Eye (tissue), 1 donor: ENCODE measurements at places on chromosomes 13 and 19.

DNA sequence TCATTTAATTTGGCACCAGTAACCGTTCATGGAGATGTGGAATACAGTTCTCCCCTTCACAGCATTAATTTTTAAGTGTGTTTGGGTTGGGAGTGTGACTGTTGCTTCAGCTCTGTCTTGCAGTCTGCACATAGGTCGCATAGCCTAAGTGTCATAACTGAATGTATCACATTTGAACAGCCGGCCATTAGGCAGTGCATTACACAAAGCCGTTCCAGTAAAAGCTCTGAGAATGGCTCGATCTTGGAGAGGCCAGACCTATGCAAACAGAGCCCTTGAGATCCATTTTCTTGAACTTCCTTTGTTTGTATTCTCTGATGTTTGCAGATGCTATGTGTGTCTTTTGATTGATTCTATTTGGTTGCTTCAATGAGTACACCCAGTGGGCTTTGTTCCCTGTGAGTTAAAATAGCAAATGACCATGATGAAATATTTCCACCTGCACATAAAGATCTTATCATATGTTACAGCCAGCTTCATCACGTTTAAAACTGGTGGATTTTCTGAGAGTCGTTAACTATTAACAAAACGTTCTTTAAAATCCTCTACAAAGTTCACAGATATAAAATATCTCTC is 1104.9 kb upstream of the SLC10A2 start:
- DNase-seq: peak; percentile 9

DNA sequence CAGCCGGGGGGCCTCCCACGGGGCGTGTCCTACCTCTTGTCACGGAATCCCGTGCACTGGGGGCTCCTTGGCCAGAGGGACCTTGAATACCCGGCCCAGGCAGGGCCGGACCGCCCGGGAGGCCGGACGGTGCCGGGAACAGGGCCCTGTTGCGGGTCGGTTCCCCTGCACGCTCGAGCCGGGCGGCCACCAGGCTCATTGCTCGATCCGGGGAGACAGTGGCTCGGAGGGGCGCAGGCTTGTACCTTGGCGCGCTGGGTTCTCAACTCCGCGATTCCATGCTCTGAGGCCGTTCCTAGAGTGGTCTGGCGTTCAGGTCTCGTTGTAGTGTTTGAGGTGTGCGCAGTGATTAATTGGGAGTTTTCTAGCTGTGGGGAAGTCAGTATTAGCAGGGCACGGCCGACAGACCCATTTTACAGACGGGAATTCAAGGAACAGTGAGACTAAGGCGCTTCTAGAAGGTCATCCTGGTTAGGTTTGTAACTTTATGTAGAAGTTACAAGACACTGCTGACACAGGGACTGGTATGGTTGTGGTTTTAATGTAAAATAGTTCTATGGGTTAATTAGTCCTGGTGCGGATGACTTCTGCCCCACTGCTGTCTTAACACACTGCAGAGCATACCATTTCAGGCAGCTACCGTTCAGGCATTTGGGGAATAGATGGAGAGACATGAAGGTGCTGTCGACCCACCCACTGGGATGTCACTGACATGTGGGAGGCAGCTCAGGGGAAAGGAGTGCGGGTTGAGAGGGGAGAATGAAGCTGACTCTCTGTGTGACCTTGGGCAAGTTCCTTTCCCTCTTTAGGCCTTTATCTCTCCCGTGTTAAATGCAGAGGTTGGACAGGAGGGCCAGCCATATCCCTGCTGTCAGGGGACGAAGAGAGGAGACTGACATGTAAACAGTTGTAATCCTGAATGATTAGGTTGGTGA is 592 bp downstream of the CLPTM1 start:
- DNase-seq: no peak

DNA sequence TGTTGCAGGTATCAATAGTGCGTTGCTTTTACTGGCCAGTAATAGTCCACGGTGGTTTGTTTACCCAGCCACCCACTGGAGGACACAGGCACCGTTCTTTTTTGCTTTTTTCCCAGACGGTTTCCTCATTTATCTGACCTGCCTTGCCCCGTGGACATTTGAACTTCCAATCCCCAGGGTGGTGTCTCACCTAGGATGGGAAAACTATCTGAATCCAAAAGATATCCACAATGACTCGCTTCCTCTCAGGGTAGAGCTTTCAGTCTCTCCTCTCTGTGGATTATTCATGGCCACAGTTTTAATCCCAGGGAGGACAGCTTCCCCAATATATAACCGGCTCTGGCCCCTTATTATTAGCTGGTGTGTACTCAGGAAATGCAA is 170.8 kb downstream of the FOXO1 start:
- DNase-seq: no peak

DNA sequence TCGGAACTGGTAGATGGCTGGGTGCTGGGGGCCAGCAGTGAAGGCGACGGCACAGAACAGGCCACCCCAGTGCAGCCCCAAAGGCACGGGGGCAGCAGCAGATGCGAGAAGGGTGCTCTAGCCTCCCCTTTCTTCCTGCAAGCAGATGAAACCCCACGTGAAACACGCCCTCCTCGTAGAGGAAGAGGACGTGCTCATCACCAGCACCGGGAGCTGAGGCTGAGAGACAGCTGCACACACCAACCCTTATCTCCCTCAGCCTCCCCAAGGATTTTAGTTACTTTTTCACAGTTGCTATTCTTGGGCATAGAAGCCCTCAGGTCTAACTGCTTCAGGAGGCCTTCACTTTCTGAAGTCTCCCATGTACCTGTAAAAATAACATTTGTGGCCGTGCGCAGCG is 11.9 kb downstream of the ZNF787 start:
- DNase-seq: peak; percentile 36

DNA sequence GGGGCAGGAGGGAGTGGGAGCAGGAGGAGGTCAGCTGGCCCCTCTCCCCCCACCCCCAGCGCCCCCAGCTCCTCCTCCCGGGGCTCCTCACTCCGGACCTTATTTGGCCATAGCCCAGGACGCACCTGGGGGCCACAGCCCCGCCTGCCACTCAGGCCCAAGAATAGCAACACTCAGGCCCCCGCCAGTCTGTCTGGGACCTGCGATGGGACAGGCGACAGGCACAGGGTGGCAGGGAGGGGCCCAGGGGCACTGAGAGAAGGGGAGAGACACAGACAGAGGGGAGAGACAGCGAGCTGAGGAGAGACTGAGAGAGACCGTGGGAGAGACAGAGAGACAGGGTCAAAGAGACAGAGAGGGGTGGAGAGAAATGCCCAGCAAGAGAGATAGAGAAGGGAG is 10.2 kb downstream of the JOSD2 start:
- DNase-seq: no peak

GRCh38 chr19:10000171-10000826 is 10.0 kb downstream of the COL5A3 start:
- peak; percentile 90 for DNase-seq

DNA sequence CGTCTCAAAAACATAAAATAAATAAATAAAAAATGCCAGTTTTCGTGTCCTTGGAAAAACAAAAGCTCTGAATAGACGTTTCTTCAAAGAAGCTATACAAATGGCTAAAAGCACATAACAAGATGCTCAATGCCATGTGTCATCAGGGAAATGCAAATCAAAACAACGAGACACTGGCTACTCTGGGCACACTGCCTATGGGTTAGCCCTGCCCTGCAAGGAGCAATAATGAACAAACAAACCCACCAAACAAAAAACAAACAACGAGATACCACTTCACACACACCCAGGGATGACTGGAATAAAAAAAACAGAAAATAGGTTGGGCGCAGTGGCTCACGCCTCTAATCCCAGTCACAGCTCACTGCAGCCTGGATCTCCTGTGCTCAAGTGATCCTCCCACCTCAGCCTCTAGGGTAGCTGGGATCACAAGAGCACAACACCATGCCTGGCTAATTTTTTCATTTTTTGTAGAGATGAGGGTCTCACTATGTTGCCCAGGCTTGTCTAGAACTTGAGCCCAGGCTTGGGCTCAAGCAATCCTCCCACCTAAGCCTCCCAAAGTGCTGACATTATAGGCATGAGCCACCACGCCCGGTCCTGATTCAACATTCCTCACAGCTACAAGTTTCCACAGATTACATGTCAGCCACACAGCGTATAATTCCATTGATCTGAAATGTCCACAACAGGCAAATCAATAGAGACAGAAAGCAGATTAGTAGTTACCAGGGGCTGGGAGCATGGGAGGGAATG is 15.5 kb upstream of the ISYNA1 start:
- no peak for DNase-seq

DNA sequence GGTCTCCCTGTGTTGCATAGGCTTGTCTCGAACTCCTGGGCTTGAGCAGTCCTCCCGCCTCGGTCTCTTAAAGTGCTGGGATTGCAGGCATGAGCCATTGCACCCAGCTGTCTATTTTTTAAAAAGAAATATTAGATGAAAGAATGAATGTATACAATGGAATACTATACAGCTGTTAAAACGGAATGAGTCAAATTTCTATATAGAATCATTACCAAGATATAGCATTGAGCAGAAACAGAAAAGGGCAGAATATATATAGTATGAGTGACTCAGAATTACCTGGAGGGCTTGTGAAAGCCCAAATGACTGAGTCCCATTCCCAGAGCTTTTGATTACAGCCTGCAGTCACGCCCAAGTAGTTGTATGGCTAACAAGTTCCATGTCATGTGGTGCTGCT is 4.4 kb downstream of the DACT3 start:
- DNase-seq: no peak

GRCh38 chr13:44425815-44426078 is 52.1 kb downstream of the SERP2 start:
- no peak for DNase-seq
